ENCODE measurements at places on chromosomes 3 and 15.
A peak's percentile ranks its signal among the peaks of the same experiment; 100 is the strongest.

DNA sequence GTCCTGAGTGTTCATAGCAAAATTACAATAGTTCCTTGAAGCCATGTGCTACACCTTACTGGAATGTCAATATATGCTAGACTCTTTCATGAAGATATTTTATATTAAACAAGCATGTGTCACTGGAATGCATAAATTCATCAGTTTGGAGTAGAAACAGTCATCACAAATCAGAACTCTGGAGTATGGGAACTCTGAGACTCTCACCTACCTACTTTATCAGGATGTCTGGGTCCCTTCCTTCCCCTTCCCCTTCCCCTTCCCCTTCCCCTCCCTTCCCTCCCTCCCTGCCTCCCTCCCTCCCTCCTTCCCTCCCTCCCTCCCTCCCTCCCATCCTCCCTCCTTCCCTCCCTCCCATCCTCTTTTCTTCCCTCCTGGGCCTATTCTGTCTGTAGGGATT is 144.7 kb upstream of the PEX5L start:
- DNase-seq: no peak

DNA sequence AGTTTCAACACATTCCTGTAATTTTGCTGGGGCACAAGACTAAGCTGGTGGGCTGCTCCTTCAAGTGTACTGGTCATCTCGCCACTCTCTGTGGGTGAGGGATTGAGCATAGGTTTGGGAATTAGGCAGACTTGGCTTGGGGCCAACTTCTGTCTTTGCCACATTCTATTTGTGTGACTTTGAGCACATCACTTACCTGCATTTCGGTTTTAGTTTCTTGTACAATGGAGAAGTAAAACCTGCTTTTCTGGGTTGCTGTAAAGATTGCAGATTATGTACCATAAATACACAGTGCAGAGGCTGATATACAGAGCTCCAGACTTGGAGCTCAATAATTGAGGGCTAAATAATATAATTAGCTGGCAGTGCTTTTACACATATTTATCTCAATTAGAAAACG is 162.1 kb downstream of the C3orf38 start:
- no peak for DNase-seq

- no peak for DNase-seq
These were observed 532.8 kb upstream of the TGFBR2 start for GRCh38 chr3:30073622-30074021.

GRCh38 chr3:193301433-193301832 is 60.4 kb downstream of the PLAAT1 start:
- no peak for DNase-seq

- DNase-seq: no peak
These were observed 240.8 kb downstream of the NFKBIZ start for GRCh38 chr3:102089904-102090720.

- no peak for DNase-seq
These were observed 16.5 kb downstream of the SEMA7A start for GRCh38 chr15:74417225-74417624.

DNA sequence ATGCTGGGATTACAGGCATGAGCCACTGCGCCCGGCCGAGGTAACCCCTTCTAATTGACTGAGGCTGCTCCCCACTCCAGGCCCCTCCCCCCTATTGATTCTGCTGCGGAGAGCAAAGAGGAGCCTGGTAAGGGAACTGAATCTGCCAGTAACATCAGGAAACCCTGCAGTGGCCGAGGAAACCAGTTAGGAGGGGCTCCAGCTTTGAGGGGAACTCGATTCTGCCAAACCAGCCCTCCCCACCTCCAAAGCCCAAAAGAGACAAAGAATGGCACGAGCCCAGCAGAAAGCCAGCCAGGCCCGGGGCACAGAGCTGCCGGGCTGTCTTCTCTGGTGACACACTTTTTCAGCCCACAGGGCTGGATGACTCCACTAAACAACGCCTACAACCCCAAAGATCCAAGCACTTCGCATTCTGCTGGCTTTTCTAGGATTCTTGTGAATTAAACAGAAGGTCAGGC is 15.0 kb upstream of the ACAD9 start:
- DNase-seq: no peak

GRCh38 chr3:17481116-17481515 is 261.3 kb downstream of the TBC1D5 start:
- no peak for DNase-seq

DNA sequence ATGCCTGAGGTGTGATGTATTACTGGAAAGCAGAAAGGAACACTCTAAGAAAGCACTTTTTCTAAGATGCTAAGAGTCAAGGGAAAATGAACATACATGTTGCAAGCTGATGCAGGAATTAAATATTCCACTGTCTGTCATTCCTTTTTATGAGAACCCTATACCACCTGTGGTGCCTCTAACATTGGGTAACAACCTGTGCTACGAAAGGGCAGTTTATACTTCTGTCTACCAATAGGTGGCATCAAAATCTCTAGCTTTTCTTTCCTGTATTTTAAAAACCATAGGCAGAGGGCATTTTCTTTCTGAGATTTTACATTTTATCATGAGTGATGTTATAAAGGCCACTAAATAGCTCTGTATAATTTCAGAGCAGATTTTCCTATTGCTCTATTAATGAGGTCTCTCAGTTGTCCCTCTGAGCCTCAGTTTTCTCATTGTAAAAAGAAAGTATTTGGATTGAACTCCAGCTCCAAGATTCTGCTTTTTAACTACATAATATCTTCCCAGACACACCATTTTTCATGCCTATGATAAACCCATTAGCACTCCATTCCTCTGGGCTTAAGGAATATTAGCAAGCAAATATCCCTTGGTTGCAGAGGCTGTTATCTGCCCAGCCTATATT is 3.5 kb upstream of the CPNE4 start:
- no peak for DNase-seq

- DNase-seq: no peak
These were observed 7.3 kb downstream of the FAM98B start for GRCh38 chr15:38461066-38461833.

- no peak for DNase-seq
These were observed 39.0 kb upstream of the ITGA11 start for GRCh38 chr15:68470976-68471375.

DNA sequence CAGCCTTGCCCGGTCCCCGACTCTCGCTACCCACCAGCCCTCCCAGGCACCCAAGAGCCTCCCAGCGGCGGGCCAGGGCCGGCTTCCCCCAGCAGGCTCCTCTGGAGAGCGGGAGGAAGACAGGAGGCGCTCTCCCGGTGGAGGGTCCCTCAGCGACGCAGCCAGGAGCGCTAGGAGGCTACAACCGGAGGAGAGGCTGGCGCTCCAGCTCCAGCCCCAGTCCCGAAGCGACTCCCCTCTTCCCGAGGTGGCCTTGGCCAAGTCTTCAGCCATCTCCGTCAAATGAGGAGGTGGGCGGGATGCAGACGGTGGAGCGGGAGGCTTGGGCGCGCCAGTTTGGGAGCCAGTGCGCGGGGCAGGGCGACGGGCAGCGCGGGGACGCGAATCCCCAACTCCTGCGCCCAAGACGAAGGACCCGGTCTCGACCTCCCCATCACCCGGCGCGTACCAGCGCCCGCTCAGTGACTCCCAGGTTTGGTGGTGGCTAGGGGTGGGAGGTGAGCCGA is 722 bp downstream of the CHRNA3 start:
- DNase-seq: no peak

DNA sequence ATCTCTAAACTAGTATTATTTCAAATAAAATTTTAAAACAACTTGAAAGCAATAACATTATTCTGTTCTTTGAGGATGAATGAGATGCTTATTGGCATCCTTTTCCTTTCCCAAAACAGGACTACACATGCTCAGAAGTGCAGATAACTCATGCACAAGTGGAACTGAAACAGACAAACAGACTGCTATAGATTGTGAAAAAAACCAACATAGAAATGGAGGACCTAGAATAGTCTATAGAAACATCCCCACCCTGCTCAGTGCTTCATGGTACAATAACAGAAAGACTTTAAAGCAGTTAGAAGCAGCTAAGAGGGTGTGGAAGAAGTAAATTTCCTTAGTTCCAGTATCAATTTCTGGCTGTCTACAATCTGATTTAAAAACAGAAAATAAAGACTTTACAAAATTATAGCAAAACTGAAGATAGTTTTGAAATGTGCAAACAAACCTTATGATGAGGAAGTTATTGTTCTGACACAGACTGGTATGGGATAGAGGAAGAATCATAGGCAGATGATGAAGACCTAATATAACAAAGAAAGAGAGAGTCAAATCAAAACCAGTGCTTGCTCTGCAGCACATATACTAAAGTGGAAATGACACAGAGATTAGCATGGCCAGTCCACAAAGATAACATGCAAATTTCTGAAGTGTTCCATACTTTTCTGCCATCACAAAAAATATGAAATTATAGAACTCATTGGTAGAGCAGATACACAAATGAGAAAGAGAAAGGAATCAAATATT is 1025.4 kb downstream of the SQOR start:
- no peak for DNase-seq

DNA sequence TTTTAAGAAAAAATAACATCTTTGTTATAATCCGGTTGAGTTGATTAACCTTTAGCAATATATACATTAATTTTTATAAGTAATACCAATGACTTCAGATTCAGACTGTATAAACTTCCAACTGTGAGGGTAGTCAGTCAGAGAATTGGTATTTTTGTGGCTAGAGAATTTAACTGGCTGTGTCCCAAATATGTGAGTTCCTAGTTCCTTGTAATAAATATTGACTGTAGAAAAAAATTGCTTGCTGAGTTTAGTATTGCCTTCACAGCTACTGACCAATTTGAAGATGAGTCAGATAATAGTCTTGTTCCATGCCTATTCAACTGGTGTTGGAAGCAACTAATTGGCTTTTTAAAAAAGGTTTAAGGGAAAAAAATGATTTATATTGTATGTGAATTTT is 210.8 kb downstream of the GAP43 start:
- DNase-seq: no peak

DNA sequence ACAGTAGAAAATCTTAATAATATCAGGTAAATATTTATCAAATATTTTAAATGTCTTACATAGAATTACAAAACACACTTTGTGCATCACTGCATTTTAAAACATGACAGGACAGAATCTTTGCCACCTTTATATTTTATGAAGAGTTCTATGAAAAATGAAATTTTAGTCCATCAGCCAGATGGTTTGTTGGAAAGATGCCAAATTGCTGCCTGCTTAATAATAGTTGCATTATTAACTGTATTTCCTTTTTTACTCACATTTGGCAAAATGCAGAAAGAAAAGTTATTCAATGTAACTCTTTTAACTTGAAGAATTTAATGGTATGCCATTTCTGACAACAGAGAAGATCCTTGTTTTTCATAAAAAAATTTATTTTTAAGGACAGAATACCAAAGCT is 1271.6 kb downstream of the NSUN3 start:
- no peak for DNase-seq

GRCh38 chr3:187021748-187022402 is 91.5 kb downstream of the ST6GAL1 start:
- no peak for DNase-seq

DNA sequence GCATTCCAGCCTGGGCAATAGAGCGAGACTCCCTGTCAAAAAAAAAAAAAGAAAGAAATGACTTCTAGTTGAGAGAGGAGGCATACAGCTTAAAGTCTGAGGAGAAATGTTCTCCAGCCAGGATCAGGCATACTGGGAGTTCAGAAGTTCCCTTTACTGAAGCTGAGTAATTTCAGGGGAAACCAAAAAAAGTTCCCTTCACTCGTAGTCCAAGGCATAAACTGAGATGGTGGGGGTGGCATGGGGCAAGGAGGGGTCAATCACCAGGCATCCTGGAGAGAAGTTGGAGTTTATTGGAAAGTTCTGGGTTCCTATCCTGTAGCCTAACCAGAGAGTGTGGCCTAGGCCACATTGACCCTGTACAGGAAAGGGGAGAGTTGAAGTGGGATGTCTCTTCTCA is 5.9 kb downstream of the GPX1 start:
- DNase-seq: no peak

GRCh38 chr3:39982665-39983357 is 173.4 kb downstream of the MYRIP start:
- DNase-seq: no peak

- DNase-seq: no peak
These were observed 69.3 kb upstream of the CBLB start for GRCh38 chr3:105938101-105938500.

DNA sequence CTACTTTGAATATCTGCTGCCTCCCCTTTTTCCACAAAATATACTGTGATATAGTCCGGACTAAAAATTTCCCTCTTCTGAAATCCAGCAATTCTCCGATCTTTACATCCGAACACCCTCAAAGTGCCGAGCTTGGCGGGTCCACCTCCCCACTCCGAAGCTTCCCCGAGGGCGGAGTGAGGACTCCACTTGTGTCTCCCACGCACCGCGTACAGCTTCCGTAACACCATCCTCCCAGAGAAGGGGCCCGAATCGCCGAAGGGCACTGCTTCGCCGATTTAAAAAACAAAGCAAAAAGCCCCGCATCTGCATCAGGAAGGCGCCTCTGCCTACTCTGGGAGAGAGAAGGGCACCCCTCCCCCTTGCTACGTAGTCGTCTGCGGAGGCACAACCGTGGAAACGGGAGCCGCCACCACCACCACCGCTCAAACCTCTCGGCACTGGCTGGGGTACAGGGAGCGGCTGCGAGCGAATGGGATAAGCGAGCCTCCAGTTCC is 551 bp downstream of the NCBP2 start:
- peak; percentile 83 for DNase-seq

GRCh38 chr3:80007522-80007921 is 239.7 kb upstream of the ROBO1 start:
- DNase-seq: no peak

- no peak for DNase-seq
These were observed 4.6 kb downstream of the TADA3 start for GRCh38 chr3:9787714-9788113.

- DNase-seq: no peak
These were observed 422 bp upstream of the SETMAR start for GRCh38 chr3:4302747-4303146.

DNA sequence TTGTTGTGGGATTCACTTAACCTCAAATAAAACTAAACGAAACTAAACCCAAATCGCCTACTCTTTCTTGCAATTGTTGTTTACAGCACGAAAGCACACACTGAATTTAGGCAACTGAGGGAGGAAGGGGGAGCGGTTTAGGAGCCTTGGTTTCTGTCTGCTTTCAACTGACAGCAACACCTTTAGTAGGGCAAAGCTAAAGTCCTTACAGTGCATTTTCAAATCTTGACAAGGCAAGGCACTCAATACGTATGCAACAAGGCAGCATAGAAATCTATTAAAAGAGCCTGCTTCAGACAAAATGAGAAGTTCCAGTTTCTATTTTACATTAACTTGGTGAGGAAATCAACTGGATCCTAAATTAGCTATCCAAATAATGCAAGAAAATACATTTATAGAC is 174.6 kb downstream of the CHST2 start:
- DNase-seq: peak; percentile 1

GRCh38 chr3:15952543-15953175 is 154.9 kb upstream of the ANKRD28 start:
- DNase-seq: no peak

- DNase-seq: no peak
These were observed 112.0 kb downstream of the THRB start for GRCh38 chr3:24382647-24383046.
